ENCODE measurements at places on chromosomes 16 and 17.
A peak's percentile ranks its signal among the peaks of the same experiment; 100 is the strongest.

DNA sequence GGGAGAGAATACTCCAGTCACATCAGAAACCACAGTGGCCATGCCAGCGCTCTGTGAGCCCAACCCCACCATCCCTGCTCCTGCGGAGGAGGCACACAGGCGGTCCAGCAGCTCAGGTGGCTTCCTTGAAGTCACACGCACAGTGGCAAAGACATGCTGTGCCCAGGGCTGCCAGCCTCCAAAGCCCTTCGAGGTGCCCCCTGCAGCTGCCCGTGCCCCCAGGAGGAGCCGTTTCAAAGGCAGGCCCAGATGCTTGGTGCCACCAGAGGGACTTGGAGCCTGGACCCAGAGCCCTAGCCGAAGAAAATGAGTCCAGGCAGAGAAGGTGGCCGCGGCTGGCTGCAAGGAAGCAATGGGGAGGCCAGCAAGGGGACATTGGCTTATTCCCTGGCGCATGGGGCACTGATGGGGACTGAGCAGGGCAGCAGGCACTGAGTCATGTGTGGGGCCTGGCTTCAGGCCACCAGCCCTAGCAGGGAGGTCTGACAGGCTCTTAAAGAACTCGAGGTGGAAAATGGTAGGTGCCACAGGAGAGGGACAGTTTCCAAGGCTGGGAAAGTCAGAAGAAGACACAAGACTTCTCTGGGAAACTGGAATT is 17.2 kb upstream of the CACNG1 start:
- DNase-seq, result no peak

- DNase-seq, result no peak
Observed at GRCh38 chr17:54770836-54771235, 129.8 kb upstream of the TOM1L1 start.

DNA sequence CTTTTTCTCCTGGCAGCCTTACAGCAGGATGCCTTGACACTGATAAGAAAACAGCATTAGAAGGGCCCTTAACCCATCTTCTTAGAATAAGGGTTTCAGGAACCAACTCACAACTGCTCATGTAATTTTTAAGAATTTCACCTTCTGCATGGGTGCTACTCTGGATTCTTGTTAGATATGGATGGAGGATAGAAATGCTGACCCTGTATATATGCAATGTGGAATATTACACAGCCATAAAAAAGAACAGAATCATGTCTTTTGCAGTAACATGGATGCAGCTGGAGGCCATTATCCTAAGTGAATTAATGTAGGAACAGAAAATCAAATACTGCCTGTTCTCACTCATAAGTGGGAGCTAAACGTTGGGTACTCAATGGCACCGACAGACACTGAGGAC is 423.5 kb downstream of the CA10 start:
- no peak for DNase-seq

- DNase-seq, result peak; percentile 68
Observed at GRCh38 chr17:1597861-1598342, 30.7 kb downstream of the SLC43A2 start.

- DNase-seq, result peak; percentile 61
Observed at GRCh38 chr17:50087246-50087911, 7.8 kb upstream of the PDK2 start.

- DNase-seq, result no peak
Observed at GRCh38 chr16:81987706-81988105, 23.6 kb downstream of the SDR42E1 start.

DNA sequence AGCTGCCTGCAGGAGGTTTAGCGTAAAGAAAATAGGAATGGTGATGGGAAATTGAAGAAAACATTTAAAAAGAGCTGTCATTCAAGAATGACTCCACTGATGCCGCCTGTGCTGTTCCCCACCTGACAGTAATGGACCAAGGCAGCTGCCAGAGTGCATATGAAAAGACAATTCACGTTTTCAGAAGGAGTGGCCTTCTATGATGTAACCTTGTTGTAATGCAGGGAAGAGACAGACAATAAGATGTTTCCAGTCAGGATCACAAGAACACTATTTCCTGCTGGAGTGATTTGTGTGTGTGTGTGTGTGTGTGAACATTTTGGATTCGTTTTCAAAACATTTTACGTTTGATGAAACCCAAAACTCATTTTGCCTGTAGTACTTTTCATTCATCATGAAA is 203.7 kb downstream of the LGALS9B start:
- DNase-seq, result no peak

GRCh38 chr16:14181371-14182050 is 110.4 kb downstream of the MRTFB start:
- DNase-seq, result no peak

GRCh38 chr17:64441772-64442540 is 7.0 kb upstream of the MILR1 start:
- DNase-seq, result peak; percentile 30

- DNase-seq, result no peak
Observed at GRCh38 chr17:64022611-64023063, 2.2 kb upstream of the ICAM2 start.

- no peak for DNase-seq
Observed at GRCh38 chr16:3369073-3369472, 13.4 kb downstream of the OR2C1 start.

DNA sequence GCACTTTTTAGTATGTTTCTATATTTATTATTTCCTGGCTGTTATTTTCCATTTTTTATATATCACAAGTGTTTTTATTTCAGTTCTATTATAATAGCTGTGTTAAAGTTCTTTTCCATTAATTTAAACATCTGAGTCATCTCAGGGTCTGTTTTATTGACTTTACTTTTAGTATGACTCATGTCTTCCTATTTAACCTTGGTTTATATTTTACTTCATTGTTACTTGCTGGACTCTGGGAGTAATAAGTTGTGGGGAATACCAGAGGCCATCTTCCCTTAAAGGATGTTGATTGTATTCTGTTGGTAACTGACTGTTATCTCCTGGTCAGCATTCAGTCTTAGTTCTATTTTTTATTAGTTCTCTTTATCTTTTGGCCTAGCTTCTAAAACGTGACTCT is 1508.2 kb downstream of the CDH11 start:
- no peak for DNase-seq

GRCh38 chr17:70037498-70037897 is 37.5 kb upstream of the KCNJ16 start:
- no peak for DNase-seq

DNA sequence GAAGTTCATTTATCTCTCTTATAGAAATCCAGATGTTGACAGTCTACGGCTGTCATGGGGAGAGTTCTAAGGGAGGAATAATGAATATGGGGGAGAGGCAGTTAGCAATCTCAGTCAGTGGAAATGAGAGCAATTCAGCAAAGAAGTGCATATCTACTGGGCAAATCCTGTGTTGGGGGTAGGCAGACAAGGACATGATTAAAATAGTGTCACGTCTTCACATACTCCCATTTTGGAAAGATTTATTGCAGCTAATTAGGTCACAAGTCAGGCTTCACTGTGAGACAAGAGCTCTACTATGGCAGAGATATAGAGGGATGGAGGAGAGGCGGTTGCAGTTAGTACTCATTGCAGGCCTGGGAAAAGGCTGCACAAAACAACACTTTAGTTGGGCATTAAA is 29.8 kb downstream of the LRRC36 start:
- DNase-seq, result peak; percentile 39

- DNase-seq, result no peak
Observed at GRCh38 chr16:85398688-85399582, 214.2 kb upstream of the GSE1 start.

- DNase-seq, result no peak
Observed at GRCh38 chr17:21276264-21276588, 8.3 kb upstream of the MAP2K3 start.

DNA sequence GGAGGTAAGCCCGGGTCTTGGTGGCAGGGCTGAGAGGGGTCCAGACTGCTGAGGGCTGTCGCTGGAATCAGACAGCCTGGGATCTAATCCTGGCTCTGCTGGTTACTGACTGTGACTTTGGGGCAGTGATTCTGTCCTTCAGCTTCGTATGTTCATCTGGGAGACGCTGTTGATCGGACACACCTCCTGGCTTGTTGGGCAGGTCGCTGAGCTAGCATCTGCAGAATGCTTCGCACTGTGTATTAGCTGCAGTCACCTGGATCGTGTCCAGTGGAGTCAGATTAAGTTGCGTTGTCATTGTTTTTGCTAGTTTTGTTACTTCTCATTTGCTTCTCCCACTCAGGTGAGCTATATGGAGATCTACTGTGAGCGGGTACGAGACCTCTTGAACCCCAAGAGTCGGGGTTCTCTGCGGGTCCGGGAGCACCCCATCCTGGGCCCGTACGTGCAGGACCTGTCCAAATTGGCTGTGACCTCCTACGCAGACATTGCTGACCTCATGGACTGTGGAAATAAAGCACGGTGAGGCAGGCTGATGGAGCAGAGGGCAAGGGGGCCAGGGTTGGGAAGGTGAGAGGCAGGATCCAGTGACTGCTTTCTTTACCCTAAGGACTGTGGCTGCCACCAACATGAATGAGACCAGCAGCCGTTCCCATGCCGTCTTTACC is 4.5 kb downstream of the KIF1C start:
- DNase-seq, result no peak

DNA sequence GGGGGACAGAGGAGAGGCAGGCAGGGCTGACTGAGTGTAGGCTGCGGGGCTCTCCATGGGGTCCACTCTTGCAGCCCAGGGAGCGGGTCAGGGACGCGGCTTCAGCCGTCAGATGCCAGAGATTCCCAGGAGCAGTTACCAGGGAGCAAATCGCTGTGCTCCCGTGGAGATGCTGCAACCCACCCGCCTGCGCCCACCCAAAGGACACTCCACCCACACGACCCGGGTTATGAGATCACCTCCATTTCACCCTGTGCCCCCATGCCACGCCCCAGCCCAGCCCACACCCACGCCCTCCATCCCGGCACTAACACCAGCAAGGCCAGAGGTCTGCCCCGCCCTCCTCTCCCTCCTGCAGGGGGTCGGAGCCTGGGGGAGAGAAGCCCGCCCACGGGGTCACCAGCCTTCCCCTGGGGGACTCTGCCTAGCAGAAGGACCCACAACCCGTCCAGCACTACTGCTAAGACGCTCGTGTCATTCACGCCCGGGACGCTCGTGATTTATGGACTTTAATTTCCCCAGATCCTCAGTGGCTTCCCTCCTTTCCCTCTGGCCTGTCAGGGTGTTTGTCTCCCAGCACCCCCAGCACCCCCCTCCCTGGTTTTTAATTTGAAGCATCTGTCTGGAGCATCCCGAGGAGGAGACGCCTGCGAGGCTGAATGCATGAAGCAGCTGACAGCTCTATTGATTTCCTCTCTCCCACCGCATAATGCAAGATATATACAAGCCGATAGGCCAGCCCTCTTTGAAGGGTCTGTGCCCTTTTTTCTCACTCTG is 6.7 kb upstream of the RPL38 start:
- no peak for DNase-seq

- no peak for DNase-seq
Observed at GRCh38 chr17:49899191-49899485, 51.3 kb upstream of the TAC4 start.

DNA sequence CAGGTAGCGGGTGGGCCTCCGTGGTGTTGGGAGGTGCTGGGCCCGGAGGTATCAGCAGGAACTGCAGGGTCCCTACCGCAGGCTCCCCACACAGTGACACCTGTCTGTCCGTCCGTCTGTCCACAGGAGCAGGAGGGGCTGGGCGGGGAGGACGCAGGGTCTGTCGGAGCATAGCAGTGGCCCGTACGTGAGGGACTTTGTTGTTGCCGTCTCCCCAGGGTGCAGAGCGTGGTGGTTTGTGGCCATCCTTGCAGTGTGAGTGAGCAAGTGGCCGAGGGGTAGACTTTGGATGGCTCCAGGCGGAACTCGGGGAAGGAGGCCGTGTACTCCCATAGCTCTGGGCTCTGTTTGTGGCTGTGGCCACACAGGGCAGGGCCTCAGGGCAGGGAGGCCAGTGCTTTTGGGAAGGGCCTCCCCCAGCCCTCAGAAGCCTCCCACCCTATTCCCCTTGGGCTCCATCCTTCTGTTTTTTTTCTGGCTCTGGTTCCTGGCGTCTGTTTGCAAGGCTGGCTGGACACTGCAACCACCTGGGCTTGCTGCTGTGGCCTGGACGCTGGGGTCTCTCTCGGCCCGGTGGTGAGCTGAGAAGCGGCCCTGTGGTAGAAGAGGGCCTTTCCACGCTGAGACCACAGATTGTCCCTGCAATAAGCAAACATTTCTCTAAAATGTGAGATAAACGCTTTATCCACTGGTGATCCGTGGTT is 41.0 kb upstream of the ZNF750 start:
- no peak for DNase-seq

DNA sequence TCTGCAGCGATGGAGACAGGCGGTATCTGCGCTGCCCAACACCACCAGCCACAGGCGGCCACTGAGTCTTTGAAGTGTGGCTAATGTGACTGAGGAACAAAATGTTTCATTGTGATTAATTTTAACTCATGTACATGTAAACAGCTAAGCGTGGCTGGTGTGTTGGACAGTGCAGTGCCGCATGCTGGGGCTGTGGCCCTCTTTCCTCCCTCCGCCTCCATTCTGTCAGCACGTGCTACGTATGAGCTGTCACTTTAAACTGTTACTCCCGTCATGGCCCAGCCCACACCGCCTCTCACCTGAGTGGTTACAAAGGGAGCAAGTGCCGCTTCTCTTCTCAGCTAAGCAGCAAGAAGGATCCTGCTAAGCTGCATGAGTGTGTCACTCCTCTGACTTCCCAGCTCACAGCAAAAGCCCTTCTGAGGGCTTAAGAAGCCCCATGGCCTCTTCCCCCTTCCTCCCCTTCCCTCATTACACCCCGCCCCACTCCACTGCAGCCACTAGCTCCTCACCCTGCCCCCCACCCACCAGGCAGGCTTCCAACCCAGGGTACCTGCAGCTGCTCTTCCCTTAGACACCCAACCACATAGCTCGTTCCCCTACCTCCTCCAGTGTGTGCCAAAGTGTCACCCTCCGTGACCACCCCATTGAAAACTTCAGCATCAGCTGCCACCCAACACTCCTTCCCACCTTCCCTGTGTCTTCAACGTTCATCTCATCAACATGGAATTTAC is 15.0 kb downstream of the HASPIN start:
- peak; percentile 74 for DNase-seq

DNA sequence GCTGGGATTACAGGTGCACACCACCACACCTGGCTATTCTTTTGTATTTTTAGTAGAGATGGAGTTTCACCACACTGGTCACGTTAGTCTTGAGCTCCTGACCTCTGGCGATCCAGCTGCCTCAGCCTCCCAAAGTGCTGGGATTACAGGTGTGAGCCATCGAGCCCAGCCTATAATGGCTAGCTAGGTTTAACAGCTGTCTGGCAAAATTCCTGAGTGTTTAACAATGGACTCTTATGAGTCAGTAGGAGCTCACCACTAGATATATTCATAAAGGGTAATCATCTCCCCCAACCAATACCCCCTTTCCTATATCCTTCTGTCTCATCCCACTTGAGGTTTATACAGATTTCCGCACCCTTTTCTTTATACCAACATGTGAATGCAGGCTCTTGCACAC is 91.5 kb upstream of the CDH13 start:
- DNase-seq, result no peak

DNA sequence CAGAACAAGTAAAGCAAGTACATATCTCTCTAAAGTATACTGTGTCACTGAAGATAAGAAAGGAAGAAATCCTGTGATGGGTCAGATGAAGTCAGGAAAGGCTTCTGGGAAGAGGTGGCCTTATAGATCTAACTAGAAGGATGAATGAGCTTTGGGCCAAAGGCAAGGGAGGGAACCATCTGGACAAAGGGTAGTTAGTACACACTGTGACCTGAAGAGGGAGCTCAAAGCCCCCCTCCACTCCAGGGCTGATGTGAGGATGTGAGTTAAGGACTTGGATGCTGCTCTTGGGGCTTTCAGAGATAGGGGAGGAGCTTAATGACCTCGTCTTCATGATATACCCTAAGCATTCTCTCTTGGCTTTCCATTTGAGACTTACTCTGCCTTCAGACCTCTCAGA is 185.3 kb upstream of the CACNG3 start:
- no peak for DNase-seq

- DNase-seq, result no peak
Observed at GRCh38 chr16:25916037-25916436, 224.3 kb downstream of the HS3ST4 start.

GRCh38 chr16:12754824-12755543 is 48.7 kb downstream of the CPPED1 start:
- no peak for DNase-seq
